ENCODE measurements at places on chromosomes 3 and 15. TPM values are rescaled to one million over a fixed set of nuclear protein-coding genes. Genes with fewer than 3 reads are reported as not detected.

Gene SCAANT1
- total RNA-seq = not detected

Gene SYNPR
- not detected for total RNA-seq

Gene SAMD7
- total RNA-seq = not detected

Gene TMEM108
- not detected for total RNA-seq

Gene RHCG
- not detected for total RNA-seq

Gene RAB27A
- total RNA-seq = 124 TPM

Gene ONECUT1
- total RNA-seq = not detected

Gene SQOR
- total RNA-seq = 54.3 TPM

Gene CSPG5
- total RNA-seq = 0.19 TPM

Gene SNX33
- 1.1 TPM for total RNA-seq

Gene LRRIQ4
- total RNA-seq = not detected

Gene GCNT3
- not detected for total RNA-seq

Gene GMNC
- total RNA-seq = not detected

Gene LSAMP
- not detected for total RNA-seq

Gene GRK7
- total RNA-seq = not detected

Gene ITIH1
- not detected for total RNA-seq

Gene DUOX1
- total RNA-seq = 0.17 TPM

Gene ZMYND10
- total RNA-seq = 0.54 TPM

Gene FEZF2
- total RNA-seq = not detected

Gene SPG21
- total RNA-seq = 68.0 TPM

Gene INSYN1
- not detected for total RNA-seq

Gene KBTBD12
- total RNA-seq = not detected

Gene SACM1L
- 51.0 TPM for total RNA-seq

Gene TMEM40
- total RNA-seq = not detected

Gene RMDN3
- 19.2 TPM for total RNA-seq

Gene ZBTB47
- 0.55 TPM for total RNA-seq

Gene SH2D7
- not detected for total RNA-seq

Gene MUC20
- total RNA-seq = 0.84 TPM

Gene SLC12A1
- not detected for total RNA-seq

Gene SELENOT
- 68.4 TPM for total RNA-seq

Gene CYP19A1
- total RNA-seq = not detected

Gene CCDC54
- total RNA-seq = not detected

Gene PLA2G4D
- not detected for total RNA-seq

Gene ARRDC4
- total RNA-seq = 0.17 TPM

Gene FILIP1L
- total RNA-seq = 0.24 TPM

Gene GXYLT2
- total RNA-seq = not detected

Gene SEMA4B
- total RNA-seq = 6.8 TPM

Gene ANKUB1
- total RNA-seq = not detected

Gene HOMER2
- total RNA-seq = 2.3 TPM

All from activated naive CD4-positive, alpha-beta T cell treated with anti-CD3 and anti-CD28 coated beads for 36 hours (primary cell).